ENCODE measurements at places on chromosomes 5 and 9.
A peak's percentile ranks its signal among the peaks of the same experiment; 100 is the strongest.

- no peak for DNase-seq
Measured at GRCh38 chr9:96599298-96599697, 20.3 kb downstream of the CDC14B start.

DNA sequence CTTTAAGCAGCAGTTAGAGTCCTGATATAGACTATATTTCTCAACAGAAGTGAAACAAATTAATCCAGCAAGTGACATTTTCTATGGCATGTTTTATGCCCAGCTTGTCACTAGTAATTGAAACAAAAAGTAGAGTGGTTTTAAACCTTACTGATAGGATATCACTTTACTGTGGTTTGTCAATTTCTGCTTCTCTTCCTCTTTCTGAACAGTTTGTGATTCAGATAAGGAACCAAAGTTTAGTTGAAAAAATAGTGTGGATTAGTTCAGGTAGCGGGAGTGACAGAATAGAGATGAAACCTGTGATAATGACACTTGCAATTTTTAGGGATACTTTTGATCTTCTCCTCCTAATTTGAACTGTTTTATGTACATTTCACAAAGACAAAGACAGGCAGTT lies 485.7 kb upstream of the EDIL3 start:
- no peak for DNase-seq

- no peak for DNase-seq
Measured at GRCh38 chr5:58681943-58682342, 99.1 kb downstream of the RAB3C start.

DNA sequence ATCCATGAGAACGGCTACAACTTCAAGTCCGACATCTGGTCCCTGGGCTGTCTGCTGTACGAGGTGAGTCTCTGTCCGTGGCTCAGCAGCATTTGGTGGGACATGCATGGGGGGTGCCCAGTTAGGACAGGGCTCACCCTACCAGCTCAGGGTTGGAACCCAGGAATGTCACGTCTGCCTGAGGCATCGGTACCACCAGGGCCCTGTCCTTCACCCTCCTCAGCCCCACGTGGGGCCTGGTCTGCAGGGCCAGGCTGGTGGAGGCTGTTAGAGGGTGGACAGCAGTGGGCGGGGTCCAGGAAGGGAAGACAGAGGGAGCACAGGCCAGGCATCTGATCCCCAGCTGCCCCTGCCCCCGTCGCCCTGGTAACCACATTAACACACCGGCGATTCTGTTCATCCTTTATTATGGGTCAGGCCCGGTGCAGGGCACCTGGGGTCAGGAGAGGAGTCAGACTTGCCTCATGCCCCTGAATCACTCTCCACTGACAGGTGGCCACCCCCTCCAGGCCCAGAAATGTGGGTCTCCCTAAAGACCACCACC lies 75.6 kb downstream of the PSMB7 start:
- no peak for DNase-seq

DNA sequence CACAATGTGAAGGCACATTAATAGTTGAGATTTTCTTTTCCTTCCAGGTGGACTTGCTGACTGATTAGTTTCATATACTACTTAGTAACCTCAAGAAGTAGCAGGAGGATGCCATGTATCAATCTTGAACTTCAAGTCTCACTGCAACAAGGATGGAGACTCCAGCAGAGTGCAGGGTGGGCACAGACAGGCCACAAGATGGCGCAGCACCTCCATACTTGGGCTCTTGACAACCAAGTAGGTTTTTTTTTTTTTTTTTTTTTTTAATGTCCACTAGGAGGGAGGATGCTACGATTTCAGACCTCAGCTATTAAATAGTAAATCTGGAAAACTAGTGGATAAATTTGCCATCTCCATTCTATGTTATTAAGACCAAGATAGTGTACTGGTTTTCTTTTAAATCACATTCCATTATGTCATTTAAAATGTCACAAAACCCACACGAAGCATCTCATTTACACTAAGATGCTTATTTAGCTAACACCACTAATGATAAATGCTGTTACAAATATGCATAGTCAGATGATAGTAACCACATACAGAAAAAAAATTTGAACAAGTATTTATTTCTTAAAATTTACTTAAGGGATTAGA lies 58.6 kb downstream of the IL6ST start:
- DNase-seq, result peak; percentile 71

DNA sequence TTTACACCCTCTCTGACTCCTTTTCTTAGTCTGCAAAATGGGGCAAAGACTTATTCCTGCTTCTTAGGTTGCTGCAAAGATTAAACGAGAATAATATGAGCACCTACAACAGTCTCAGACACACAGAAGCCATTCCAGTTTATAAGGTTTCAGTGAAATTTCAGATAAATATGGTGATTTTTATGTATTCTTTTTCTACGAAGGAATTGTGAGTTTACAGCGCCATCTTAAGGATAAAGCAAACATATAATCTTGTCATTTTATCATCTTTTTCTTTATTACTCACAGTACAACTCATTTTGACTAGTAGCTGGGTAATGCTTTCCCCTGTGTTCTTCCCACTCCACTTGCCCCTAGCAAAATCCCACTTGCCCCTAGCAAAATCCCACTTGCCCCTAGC lies 29.2 kb upstream of the SMC5 start:
- no peak for DNase-seq

DNA sequence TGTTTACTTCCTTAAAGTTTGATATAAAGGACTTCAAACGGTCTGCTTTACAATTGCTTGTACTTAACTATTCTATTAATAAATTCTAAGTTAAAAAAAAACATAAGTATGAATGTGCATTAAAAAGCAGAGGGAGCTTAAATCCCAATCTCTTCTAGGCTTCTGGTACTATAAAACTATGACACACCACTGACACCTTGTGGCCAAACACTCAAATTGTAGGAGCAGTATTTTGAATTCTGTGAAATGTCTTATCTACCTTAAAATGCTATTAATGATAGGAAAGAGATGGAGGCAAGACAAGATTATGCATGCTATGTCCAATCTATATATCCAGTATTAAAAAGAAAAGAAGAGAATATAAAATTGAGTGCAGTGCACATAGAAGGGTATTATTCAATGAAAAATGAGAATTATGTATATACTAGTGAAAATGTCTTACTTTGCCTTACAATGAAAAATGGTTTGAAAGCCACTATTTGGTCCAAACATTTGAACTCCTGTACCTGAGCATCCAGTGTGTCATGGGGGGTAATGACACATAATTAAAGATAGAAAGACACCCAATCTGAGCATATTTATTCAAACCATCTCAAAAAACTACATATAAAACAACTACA lies 87.6 kb downstream of the ERP44 start:
- DNase-seq, result peak; percentile 32

DNA sequence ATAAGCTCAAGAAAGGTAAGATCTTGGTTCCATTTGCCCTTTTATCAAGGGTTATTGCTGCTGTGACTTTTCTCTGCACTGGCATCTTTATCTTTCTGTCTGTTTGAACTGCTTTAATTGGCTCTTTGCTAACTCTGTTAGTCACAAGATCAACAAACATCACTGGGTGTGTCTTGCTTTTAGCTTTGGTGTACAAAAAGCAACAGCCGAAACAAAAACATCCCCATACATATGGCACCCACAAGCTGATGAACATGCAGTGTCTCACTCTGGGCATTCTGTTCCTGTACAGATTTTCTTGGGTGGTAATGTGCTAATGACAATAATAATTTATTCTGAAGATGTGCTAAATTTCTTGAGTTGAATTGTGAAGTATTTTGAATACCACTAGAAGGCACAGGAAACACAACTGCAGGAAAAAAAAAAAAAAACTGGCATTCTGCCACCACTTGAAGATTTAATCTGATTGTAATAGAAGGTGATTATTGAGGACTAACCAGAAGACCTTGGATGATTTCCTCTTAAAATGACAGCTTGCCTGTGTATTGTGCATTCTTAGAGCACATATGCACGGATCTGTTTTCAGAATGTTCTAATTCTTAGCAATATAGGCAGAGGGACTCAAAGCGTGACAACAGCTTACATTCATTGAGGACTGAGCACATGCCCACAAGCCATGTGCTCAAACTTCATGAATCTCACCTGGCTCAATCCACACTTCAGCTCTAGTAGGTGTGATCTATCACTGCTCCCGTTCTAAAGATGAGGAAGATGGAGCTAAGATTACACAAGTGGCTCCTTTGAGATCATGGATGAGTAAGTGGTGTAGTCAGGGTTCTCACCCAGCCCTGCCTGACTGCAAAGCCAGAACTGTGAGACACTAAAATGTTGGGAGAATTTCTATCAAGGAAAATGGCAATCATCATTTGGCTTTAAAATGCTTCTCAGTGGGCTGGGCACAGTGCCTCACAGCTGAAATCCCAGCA lies 96.4 kb downstream of the EBF1 start:
- no peak for DNase-seq

DNA sequence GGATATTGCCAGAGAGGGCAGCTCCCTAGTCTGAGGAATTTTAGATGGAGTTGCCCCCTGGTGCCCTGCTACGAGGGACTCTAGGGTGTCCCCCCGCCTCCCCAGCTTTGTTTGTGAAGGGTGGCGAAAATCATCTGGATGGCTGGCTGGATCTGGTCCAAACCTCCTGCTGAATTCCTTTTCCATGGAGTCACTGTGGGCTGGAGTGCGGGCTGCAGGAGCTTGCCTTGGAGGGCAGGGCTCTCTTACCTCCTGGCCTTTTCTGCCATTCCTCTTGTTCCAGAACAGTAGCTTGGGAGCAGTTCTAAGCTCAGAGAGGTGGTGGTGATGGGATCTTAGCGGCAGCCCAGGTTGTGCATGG lies 2.1 kb downstream of the SYNPO start:
- DNase-seq, result no peak

DNA sequence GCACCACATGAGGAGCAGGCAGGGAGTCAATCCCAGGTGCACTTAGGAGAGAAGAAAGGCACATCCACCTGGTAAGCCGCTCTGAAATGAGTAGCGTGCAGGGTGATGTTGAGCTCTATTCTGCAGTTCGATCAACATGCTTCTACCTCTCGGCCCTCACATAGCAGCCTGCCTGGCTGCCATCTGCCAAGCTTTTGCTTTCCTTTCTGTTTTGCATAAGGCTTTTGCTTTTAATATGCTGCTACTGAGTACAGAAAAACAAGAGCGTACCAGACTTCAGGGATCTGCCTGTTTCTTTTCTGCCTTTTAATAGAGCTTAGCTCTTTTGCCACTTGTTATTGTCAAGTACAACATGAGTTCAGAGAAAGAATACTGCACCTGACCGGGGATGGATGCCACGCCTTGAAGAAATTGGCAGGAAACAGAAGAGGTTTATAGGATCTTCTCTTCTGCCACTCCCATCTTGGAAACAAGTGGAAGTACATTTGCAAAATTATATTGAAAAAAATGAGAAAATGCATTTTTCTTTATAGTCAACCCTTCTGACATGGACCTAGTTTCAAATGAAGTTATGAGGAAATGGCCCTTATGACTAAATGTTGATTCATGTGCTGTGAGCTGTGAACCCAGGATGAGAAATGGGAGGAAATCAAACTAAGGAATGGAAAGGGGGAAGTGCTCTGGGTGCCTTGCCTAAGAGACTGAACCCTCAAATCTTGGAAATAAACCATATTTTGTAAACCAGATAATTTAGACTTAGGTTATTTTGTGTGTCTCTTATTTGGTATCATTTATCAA lies 4.0 kb upstream of the FCHO2 start:
- no peak for DNase-seq

- DNase-seq, result no peak
Measured at GRCh38 chr9:6076851-6077250, 61.4 kb upstream of the RANBP6 start.

DNA sequence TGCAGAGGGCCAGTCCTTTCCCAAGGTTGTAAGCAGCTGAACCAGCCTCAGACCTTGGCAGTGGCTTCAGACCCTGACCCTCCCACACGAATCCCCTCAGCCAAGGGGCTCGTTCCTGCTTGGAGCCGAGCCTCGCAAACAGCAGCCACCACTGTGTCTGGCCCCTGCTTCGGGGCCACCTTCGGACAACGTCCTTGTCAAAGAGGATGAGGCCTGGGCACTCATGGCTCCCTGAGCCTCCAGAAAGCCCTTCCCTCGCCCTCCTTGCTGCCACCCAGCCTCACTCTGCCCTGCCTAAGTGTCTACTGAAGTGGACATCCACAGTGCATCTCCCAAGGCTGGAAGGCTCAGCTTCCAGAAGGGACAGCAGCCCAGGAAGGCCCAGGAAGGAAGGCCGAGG lies 161.7 kb downstream of the OLFM1 start:
- DNase-seq, result no peak

- no peak for DNase-seq
Measured at GRCh38 chr5:18491349-18491748, 857.1 kb downstream of the TAF11L14 start.

DNA sequence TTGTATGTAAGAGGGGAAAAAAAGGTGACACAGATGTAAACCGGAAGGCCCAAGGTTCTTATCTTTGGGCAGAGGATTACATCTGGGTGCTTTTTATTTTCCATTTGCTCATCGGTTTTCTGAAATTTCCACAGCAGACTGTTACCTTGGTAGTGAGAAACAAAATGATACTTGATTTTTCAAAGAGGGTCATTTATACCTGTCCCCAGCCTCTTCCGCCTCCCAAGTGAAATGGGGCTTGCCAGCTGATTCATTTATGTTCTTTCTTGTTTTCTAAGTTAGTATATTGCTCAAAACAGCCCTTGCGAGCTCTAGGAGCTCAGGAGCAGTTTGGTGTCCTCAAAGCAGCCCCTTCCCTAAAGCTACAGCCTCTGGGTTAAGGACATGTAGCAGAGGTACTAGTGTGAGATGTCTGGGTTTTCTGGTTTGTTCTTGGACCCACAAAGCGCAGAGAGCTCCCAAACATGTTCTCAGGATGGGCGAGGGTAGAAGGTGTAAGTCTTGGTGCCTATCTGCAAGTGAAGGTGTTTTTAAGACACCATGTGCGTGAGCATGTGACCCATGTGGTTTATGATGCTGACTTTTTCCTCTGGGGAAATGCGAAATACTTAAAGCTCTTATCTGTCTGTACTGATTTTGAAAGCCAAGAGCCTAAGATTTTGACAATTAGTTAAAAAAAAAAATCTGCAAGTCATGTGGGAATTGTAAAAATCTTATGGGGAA lies 38.3 kb downstream of the DAPK1 start:
- no peak for DNase-seq

GRCh38 chr9:129362287-129363000 lies 184.4 kb upstream of the IER5L start:
- peak; percentile 54 for DNase-seq

DNA sequence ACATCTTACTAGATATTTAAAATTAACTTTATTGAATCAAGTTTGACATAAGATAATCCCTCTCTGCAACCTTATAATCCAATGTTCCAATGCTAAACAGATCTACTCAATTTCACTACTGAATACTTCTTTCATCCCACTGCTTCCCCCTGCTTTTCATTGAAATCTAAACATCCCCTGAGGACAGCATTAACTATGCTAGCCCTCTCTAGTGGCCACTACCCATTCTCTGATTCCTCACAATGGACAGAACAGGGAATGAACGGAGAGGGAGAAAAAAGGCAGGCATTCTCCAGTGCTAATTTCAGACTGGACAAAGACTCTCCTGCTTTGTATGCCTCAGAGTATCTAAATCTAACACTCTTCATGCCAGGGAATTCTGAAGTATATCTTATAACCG lies 54.3 kb upstream of the RGS7BP start:
- no peak for DNase-seq

DNA sequence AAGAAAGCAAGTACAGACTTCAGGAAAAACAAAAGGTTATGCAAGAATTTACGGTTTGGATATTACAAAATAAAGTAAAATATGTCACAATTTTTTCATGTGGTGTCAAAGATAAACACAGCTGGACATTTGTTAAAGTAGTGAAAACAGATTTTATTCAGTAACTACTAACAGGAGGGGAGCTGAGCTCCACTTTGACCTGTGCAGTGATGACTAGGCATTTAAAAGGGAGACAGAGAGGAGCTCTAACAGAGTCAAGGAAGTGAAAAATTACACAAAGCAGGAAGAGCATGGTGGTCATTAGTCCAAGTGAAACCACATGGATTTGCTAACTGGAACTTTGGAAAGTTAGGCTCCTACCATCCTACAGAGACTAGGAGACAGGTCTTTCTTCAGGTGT lies 263.6 kb upstream of the PCSK5 start:
- DNase-seq, result no peak

Data from LNCaP clone FGC (cell line).